NCI-H510A treated with DMSO at 0.1 percent for 48 hours (cell line): ENCODE measurements at places on chromosomes 12 and 14.

DNA sequence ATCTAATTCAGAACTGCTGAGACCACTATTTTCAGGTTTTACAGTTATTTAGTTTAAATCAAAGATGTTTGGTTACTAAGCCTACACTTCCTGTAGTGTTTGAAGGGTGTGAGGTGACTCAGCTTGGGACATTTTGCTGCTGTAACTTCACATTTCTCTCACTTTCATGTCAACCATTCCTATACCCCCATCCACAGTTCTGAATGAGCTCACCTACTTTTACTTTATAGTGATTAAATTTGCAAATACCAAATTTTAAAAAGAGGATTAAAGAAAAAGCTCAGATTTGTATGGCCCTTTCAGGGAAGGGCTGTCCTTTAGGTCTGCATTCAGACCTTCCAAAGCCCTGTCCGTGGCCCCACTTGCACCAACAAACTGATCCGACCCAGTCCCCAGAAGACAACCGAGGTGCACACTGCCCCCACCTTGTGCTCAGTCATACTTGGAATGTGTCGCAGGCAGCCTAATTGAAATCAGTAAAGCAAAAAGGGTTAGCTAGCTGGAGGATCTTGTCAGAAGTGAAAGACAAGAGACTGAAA, 174.4 kb downstream of the MON2 start:
- no peak for DNase-seq

DNA sequence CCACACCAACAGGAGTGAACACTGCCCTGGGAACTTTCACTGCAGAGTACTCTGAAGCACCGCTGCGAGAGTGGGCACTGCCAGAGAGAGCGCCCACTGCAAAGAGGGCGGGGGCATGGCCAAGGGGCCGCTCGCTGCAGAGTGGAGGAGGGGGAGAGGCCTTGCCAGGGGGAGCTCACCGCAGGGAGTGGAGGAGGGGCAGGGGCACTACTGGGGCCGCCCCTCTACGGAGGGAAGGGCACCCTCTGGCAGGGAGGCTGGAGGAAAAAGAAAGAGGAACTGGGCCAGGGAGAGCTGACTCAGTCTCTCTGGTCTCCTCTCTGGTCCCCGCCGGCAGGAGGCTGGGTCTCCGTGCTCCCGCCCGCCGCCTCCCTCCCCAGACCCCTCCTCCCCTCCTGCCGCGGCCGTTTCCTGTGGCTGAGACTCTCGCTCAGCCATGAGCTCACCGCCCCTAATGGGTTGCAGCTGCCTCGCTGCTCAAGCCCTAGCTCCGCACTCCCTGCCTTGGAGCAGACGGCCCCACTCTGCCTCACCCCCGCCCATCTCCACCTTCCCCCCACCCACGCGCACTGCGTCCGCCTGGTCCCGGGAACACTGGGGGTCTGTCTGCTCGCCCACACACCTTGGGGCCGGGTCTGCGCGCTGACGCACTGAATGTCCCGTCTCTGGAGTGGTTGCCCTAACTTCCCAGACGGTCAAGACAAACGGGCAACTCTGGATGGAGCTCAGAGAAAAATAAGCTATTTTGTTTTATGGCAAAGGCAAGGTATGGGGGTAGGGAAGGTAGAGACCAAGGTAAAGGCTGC, 1.3 kb downstream of the ARHGEF40 start:
- peak; percentile 71 for DNase-seq

DNA sequence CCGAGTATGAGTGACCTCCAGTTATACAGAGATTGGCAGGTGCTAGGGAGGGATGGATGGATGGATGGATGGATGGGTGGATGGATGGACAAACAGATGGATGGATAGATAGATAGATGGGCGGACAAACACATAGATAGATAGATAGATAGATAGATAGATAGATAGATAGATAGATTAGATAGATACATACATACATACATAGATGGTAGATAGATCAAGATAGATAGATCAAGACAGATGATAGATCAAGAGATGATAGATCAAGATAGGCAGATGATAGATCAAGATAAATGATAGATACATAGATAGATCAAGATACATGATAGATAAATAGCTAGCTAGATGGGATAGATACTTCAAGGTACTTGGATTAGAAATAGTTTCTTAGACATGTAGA, 18.6 kb upstream of the RFLNA start:
- DNase-seq = no peak

DNA sequence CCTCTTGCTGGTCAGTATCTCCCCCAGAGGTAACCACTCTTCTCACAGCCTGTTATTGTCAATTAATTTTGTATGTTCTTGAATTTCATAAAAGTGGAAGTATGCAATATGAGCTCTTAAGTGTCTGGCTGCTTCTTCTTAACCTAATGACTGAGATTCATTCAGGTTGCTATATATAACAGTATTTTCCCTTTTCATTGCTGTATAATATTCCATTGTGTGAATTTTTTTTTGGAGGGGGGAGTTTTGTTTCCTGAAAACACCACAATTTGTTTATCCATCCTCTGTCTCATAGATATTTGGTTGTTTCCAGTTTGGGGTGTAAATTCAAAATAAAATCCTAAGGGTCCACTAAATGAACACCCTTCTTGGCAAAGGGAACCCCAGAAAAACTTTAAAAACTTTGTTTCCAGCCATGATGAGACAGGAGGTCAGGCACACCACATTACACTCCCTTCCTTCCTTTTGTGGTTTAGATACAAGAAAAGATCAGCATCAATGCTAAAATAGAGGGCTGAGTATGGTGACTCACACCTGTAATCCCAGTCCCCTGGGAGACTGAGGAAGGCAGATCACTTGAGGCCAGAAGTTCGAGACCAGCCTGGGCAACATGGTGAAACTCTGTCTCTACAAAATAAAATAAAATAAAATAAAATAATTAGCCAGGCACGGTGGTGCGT, 4.1 kb upstream of the DAO start:
- DNase-seq = no peak

DNA sequence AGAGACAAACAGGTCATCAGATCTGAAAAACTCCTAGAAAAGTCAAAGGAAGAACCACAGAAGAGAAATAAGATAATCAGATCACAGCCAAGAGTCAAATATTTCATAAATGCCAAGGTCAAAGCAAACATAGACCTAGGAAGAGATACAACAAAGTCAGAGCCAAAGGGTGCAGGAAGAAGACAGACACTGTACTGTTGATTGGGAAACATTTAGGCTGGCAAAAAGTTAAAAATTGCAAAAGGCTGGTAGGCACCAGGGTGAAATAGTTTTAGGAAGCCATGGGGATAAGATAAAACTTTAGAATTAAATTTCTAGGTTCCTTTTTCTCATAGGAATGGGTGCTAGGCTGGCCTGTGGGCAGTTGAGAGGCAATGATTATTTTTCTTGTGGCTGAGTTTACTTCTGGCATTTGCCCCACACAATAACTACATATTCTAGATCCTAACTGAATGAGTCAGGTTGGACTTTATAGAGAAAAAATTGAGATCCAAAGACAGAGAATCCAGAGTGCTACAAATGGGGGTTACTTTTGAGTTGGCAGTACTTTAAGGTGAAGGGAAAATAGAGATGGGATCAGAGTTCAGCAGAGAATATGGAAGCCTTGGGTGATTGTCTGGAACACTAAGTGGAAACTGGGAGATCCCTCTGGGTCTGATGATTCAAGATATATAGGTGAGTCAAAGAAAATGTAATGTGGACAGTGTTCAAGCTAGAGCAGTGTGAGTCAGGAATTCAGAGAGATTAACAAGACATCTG, 215.5 kb downstream of the C12orf50 start:
- no peak for DNase-seq

- no peak for DNase-seq
Observed at GRCh38 chr12:119671070-119671469, 3.1 kb downstream of the PRKAB1 start.

DNA sequence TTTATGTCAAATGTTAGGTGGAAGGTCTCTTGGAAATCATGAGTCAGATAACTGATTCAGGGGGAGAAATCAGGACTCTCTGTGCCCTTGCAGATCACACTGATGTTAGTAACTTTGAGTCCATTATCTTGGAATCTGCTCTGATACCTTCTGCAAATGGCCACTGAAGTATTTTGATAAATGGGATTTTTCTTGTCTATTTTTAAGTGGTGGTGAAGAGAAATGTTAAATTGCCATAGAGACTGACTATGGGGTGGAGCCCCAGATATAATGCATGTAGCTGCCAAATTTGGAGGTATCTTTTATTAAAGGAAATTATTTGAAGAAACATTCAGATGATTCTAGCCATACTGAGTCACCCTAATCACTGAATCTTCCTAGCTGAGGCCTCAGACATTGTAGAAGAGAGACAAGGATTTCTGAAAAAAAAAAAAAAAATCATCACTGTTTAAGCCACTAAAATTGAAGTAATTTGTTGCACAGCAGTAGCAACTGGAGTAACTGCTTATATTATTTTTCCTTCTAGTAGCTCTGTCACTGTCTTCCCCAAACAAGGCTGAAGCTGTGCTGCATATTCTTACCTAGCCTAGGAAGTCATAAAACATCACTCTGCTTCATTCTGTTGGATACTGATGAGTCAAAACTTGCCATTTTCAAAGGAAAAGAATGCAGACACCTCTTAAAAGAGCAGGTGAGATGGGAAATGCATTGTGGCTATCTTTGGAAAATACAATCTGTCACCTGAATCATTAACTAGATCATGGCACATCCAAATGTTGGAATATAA, 36.0 kb upstream of the CLEC14A start:
- no peak for DNase-seq

GRCh38 chr12:76762601-76762980, 1.3 kb upstream of the ZDHHC17 start:
- no peak for DNase-seq

DNA sequence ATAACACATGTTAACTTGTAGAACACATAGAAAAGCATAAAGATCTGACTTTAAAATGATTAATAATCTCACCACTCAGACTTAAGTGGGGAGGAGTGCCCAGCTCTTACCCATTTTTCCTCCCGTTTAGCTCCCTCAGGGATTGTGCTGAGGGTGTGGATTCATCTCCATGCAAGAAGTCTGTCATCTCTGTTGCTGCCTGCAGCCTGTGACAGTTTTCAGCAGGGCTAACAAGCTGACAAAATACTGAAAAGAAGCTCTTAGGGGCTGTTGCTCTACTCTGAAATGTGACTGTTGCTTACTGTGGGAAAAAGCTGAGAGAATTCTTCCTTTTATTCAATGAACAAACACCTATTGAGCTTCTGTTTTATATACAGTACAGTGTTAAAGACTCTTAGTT, 216.2 kb downstream of the CPNE8 start:
- no peak for DNase-seq

GRCh38 chr12:55829967-55830600, 697 bp upstream of the DNAJC14 start:
- no peak for DNase-seq

GRCh38 chr12:52004042-52004648, 2.6 kb upstream of the TAMALIN start:
- peak; percentile 28 for DNase-seq

DNA sequence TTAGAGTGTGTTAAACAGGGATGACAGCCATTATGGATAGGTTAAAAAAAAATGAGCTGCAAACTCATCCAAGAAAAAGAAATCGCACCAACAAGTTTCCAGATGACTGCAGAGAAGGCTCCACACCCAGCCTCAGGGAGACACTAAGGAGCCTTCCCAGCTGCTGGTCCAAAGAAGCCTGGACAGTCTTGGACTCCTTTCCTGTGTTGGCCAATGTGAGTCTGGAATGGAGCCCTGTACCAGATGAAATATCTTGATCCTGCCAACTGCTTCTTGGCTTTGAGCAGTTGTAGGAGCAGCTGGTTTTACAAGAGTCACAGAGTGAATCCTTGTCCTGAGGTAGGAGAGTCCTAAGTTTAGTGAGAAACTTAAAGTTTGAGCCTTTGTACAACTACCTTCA, 44.5 kb downstream of the SLC38A1 start:
- DNase-seq = no peak

- no peak for DNase-seq
Observed at GRCh38 chr14:84254290-84254689, 1275.7 kb upstream of the FLRT2 start.

- DNase-seq = peak; percentile 74
Observed at GRCh38 chr14:55707365-55707804, 127.4 kb downstream of the KTN1 start.

GRCh38 chr14:47040550-47040949, 389.0 kb upstream of the RPL10L start:
- DNase-seq = no peak

DNA sequence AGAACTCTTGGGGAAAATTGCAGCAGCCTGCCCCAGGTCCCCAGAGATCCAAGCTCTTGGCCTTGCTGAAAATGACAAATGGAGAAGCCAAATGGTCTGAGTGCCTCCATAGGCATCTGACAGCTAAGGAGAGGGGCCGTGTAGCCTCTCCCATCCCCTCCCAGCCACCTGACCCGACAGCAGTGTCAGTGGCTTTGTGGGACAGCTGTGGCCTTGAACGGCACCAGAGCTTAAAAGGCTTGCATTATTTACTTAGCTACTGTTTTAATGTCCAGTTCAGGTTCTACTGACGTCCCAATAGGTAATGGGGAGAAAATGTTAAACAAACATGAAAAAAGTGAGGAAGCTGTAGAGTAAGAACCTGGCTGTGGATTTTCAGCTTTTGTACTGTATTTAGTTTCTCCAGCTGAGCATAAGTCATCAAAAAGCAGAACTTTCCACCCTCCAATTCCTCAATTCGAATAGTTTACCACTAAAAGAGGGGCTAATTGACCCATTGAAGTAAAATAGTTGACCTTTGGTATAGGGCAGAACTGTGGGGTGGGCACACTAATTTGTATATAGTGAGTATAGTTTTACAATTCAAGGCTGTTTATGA, 50.0 kb downstream of the FOS start:
- DNase-seq = no peak

GRCh38 chr14:64502887-64503433, 678 bp downstream of the ZBTB25 start:
- no peak for DNase-seq

DNA sequence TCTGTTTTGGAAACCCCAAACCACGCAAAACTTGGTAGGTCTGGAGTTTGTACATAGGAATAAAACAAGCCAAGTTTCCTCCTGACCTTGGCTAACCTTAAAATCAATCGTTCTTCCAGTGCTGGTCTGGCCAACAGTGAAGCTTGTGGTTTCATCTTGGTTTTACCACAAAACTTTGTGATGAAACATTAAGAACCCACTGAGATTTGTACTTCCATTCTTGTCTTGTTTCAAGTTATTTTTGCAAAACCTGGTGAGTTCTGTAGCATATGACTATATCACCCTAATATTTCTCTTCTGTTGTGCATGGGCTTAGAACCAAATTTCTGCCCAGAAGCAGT, 26.4 kb downstream of the SIX1 start:
- no peak for DNase-seq
